Hematopoietic multipotent progenitor cell treated with erythropoietin and hydrocortisone succinate and interleukin-3 and kit ligand, for 4 days (in vitro differentiated cells): ENCODE measurements at places on chromosomes 1 and 21.

DNA sequence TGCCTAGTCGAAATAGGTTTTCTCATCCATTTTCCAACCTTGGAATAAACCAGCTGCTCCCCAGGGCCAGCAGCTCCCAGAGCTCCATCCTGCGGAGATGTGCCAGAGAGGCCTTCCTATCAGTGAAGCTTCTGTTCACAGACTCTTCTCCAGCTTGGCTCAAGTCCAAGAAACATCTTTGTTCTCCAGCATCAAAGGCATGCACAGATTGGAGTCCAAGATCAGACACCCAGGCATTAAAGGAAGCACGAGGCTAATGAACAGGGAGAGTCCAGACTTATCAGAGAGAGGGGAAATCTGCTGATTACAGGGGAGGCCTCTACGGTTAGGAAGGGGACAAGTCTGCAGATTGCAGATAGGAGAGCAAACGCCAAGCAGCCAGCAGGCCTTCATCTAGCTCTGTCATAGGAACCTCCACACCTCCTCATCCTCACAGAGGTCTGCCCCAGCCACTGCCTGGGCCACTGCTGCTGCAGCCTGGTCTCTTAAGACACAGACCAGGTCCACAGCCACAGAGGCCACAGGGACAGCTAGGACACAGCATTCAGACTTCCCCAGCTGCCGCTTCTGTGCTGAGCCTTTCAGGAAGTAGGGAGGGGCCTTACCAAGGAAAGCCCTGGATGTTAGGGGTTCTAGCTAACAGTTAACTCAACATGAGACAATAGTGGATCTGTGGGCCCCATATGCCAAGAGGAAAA lies 3.4 kb downstream of the PRR9 start:
- peak; percentile 75 for DNase-seq

DNA sequence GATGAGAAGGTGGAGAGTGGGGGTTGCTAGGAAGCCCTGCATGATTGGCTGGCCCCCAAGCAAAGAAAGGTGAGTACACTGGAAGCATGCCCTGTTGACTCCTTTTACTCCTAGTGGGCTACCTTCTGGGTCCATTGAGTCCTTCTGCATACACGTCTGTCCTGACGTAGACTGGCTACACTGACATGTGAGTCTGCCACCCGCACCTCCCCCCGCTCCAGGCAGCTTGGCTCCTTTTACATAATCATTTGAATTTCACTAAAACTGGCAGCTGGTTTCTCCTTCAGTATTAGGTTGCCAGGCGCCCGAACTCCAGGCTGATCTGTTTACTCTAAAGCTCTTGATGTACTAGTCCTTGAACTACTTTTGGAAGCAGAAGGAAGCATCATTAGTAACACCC lies 8.7 kb downstream of the MRPS21 start:
- DNase-seq, result no peak

DNA sequence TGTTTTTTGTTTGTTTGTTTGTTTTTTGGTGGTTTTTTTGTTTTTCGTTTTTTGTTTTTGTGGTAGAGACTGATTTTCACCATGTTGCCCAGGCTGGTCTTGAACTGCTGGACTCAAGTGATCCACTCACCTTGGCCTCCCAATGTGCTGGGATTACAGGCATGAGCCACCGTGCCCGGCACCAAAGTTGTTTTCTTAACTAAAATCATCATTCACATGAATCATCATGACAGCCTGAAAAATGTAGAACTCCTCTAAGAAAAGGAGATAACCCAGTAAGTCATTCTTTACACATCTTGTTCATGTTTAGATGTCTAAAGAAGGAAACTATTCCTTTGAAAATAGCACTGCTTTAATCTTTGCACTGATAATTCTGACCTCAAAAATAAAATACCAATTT lies 37.5 kb downstream of the DISP1 start:
- DNase-seq, result no peak

DNA sequence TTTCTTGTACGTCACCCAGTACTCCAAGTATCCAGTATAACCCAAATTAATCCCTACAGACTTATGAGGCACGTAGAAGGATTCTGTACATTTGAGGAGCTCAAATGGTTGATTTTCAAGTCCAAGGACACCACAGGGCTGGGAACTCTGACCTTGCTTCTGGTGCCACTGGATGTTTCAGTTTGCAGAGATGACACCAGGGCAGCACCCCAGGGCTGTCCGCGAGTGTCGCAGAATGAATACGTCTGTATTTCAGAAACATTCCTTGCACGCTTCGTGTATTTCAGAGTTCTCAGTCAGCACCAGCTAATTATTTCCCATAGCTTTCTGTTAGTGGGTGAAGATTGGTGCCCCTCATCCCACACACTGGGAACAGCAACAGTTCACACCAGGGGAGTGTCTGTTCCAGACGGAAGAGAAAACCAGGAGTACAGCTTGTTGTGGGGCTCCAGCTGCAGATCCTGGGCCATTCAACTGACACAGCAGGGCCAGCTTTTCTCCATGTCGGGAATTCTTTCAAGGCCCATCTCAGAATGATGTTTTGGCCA lies 159.2 kb downstream of the RHOU start:
- no peak for DNase-seq

- DNase-seq, result no peak
Observed at GRCh38 chr1:113280581-113280980, 109.7 kb upstream of the MAGI3 start.

DNA sequence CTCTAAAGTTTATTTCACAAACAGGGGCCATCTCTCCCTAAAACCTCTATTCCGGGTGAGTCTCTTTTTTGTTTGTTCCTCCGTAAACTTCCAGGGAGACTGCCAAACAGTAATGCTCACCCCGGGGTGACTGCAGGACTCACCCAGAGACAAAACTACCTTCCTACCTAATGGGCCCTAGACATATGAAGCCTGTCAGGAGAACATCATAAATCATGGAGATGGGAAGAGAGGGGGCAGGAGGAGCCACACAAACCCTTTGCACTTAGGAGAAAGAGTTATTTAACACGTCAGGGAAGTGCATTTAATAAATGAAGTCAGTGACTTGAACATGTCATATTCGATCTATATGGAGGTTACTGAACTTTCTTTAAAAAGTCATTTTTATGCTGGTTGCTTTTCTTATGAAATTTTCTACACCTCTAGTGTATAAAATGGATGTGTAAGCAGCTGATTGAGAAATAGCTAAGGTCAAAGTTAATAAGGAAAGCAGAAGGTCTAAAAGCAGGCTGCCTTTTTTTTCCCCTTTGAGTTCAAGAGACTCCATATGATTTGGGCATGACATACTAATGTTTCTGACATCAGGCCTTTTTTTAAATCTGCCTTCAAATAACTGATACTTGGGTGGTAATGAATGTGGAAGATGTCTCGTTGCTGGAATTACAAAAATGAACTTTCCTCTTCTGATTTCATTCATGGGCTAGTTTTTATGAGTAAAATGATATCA lies 286.9 kb upstream of the USP25 start:
- peak; percentile 41 for DNase-seq

DNA sequence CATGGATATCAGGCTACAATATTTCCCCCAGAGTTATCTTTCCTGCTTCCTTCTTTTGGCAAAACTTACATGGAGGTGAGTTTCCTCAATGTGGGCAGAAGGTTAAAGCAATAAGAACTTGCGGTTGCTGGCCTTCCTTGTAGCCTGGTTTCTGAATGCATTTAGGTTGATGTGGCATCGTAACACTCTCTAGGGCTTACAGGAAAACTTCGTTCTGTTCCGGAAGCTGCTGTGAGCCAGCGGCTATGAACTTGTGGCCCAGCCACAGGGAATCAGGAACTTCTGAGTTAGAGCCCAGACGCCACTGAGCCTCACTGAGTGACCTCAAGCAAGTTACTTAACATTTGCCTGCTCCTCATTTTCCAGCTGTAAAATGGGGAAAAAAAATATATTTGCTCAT lies 623.4 kb upstream of the ADAMTS5 start:
- DNase-seq, result peak; percentile 1

- DNase-seq, result no peak
Observed at GRCh38 chr1:145983960-145984830, 12.2 kb downstream of the TXNIP start.

DNA sequence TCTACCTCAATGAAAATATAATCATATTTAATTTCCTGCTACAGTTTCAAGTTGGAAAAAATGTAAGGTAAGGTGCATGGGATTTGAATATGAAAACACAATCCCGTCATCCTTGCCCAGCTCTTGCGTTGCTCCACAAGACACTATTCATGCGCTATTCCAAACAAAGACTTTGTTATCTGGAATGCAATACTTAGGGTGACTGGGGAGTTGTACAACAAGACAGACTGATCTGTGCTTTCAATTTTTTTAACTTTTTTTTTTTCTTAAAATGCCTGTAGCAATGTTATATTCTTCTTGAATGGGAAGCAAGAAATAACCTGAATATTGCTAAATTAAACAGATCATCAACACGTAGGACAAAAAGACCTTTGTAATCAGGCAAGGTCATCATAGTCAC lies 1077.2 kb downstream of the TTLL7 start:
- DNase-seq, result no peak

DNA sequence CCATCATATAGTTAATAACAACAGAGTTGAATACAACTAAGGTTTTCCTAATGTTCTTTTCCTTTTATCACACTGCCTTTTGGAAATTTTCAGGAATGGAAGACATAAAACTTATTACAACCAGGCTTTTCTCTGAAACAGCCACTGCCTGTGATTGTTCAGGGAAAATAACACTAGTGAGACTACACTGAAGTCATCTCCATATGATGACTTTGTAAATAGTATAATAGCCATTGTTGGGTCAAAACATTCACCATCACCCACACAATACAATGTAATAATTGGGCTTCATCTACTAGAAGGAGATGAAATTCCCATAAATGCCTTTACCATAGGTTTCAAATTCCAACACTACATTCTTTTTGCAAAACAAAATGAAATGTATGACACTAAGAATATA lies 5.0 kb downstream of the TESK2 start:
- DNase-seq, result no peak

GRCh38 chr1:42439940-42440339 lies 15.9 kb downstream of the ZMYND12 start:
- no peak for DNase-seq

DNA sequence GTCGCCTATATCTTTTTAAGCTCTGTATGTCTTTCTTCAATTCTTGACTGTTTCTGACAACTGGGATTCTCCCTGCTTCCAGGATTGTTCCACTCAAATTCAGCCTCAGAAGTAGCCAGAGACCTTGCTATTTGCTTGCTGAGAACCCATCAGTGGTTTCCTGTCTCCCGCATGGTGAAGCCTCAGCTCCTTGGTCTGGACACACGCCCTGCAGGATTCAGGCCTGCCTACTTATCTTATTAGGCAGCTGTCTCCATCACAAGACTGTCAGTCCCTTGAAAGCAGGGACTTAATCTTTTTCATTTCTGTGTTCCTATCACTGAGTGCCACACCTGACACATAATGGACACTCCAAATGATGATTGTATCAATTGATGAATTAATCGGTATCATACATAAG lies 175.3 kb downstream of the PLPP3 start:
- DNase-seq, result peak; percentile 20

DNA sequence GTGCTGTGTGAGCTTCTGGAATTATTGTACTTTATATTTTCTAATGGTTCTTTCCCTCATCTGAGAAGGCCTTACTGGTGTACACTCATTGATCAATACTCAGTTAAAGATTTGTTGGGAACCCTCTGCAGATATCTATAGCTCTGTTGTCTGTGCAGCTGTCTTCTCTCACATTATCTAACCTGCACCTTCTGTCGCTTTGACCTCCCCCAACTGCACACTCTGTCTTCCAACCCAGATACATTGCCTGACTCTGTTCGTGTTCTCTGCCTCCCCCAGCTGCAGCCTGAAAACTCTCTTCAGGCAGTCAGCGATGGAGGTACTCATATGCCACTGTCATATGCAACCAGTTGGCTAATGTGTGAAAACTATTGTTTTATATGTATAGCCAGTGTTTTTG lies 334.3 kb downstream of the NCAM2 start:
- no peak for DNase-seq

DNA sequence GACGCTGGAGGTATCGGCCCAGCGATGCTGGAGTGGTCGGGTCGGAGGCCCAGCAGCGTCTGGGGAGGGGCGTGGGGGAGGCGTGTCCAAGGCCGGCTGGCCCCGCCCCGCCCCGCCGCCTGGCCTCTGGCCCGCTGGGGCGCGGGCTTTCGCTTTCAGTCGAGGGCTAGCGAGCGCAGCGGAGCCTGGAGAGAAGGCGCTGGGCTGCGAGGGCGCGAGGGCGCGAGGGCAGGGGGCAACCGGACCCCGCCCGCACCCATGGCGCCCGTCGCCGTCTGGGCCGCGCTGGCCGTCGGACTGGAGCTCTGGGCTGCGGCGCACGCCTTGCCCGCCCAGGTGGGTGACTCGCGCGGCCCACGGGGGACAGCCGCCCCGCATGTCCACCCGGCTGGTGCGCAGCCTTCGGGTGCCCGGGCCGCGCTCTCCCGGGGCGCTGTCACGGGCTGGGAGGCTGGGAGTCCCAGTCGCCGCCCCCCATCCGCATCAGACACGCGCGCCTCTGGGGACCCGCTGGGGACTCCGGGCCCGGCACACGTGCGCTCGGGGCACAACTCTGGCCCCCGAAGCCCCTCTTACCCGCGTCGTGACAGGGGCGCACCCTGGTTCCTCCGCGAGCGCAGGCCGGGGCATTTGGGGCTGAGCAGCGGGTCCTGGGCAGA lies at the start of gene TNFRSF1B:
TSS of gene TNFRSF1B (plus strand) at position 158 of the 659 bp plus-strand sequence. CDS start at position 259, 101 bp downstream.
- peak; percentile 68 for DNase-seq

- peak; percentile 27 for DNase-seq
Observed at GRCh38 chr1:192272732-192273131, 44.1 kb upstream of the RGS21 start.

DNA sequence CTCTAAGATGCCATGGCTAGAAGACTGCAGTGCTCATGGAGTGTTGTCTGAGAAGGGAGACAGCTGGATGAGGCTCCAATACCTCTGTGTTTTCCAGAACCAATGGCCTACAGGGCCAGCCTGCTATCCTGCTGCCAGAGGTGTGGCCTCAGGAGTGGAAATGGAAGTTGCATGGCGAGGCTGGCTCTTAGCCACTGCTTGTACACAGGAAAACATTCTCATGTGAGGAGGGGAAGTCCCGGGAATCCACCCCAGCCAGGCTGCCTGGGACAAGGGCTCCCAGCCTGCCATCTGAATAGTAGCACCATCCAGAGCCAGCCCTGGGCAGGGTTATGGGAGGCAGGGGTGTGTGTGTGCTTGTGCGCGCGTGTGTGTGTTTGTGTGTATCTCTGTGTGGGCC lies 56.5 kb downstream of the SDC3 start:
- no peak for DNase-seq

- no peak for DNase-seq
Observed at GRCh38 chr1:228996281-228996680, 261.0 kb downstream of the RHOU start.

GRCh38 chr1:174964261-174964971 lies 35.3 kb upstream of the CACYBP start:
- DNase-seq, result peak; percentile 89

- DNase-seq, result peak; percentile 87
Observed at GRCh38 chr1:84298684-84299535, 2.6 kb upstream of the SAMD13 start.

DNA sequence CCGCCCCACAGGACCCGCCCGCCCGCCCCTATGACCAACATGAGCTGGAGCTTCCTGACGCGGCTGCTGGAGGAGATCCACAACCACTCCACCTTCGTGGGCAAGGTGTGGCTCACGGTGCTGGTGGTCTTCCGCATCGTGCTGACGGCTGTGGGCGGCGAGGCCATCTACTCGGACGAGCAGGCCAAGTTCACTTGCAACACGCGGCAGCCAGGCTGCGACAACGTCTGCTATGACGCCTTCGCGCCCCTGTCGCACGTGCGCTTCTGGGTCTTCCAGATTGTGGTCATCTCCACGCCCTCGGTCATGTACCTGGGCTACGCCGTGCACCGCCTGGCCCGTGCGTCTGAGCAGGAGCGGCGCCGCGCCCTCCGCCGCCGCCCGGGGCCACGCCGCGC lies 7.9 kb upstream of the IBA57 start:
- no peak for DNase-seq
